ENCODE measurements at places on chromosomes 12 and 14.

- DNase-seq: peak; percentile 67
Measured at GRCh38 chr12:105562199-105562971, 231.9 kb downstream of the C12orf75 start.

DNA sequence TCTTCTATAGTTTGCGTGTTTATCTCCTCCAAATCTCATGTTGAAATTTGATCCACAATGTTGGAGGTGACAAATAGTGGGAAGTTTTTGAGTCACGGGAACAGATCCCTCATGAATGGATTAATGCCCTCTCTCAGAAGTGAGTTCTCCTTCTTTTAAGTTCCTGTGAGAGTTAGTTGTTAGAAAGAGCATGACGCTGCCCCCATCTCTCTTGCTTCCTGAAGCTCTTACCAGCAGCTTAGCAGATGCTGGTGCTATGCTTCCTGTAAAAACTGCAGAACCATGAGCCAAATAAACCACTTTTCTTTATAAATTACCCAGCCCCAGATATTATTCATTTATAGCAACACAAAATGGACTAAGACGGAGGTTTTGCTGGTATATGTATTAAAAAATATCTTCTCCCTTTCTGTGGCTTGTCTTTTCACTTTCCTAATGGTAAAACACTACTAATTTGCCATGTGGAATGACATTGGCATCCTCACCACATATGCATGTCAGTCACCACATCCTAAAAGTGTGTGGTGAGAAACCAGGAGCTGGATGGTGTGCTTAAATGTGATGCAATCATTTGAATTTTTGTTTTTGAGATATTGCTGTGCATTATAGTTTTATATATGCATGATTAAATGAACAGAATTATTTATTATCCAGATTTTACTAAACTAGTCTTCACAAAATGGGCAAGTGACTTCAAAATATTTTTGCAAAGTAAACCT, 449.3 kb downstream of the ADAMTS20 start:
- DNase-seq: no peak

- DNase-seq: no peak
Measured at GRCh38 chr14:71594821-71595220, 337.4 kb upstream of the RGS6 start.

DNA sequence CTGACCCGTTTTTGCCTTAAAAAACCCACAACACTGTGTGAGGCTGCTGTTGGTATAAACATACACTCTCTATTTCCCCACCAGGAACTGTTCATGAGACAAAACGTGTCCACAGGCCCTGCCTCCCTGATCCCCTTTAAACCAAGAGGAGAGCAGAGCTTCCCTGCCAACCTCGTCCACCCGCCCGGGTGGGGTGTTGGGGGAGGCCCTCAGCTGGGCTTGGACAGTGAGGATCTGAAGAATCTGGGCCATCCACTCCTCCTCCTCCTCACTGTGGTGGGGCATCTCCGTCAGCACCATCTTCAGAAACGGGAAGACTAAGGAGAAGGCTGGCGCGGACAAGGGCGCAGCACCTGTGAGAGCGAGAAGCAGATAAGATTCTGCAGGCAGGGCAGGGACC, 36.8 kb downstream of the GCN1 start:
- no peak for DNase-seq

- no peak for DNase-seq
Measured at GRCh38 chr14:72000907-72001306, 68.7 kb downstream of the RGS6 start.

- no peak for DNase-seq
Measured at GRCh38 chr12:21800011-21800410, 25.5 kb upstream of the KCNJ8 start.

GRCh38 chr14:32259368-32260013, 56.4 kb upstream of the RNU6-8 start:
- peak; percentile 33 for DNase-seq

GRCh38 chr14:101239065-101239464, 322.2 kb upstream of the DIO3 start:
- no peak for DNase-seq

DNA sequence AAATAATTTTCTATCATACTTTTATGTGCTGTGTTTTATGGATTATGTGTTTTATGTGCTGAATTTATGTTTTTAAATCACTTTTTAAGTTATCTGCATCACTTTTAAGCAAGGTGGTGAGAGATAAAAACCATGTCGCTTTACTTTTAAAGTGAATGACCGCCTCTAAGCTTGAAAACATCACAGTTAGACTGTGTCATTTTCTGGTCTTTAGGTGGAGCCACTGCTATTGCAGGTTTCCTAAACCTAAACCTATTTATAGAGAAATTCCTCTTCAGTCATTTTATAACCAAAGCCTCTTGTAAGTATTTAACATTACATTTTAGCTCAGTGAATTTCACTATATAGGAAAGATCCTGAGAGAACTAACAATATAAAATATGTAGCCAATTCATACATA, 21.0 kb upstream of the MDM2 start:
- DNase-seq: no peak

DNA sequence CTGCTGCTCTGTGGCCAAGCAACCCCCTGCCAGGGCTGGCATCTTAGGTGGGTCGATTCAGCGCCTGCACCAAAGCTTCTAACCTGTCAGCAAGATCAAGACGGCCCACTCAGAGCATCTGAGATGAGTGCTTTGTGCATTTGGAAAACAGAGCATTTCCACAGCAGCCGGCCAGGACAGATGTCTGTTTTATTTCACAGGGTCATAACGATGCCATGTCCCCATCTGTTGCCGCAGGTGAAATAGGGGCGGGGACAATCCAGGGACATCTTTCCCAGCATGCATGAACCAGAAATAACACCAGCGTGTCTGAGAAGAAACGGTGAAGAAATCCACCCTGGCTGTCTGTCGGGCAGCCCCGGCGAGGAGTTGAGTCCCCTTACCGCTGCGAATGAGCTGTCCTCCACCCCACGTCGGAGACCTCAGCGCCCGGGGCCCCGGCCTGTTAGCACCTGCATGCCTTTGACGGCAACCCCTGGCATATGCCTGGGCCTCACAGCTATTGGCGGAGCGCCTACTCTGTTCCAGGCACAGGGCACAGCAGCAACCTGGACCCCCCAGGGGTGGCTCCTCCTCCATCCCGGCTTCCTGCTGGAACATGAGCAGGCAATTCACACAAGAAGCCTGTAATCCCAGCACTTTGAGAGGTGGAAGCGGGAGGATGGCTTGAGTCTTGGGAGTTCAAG, 30.6 kb upstream of the ULK1 start:
- no peak for DNase-seq

- DNase-seq: no peak
Measured at GRCh38 chr12:3651585-3652424, 101.1 kb downstream of the CRACR2A start.

GRCh38 chr12:94571556-94571955, 78.8 kb downstream of the TMCC3 start:
- peak; percentile 77 for DNase-seq

All from brain microvascular endothelial cell (primary cell).